ENCODE measurements at places on chromosomes 6 and 20.

DNA sequence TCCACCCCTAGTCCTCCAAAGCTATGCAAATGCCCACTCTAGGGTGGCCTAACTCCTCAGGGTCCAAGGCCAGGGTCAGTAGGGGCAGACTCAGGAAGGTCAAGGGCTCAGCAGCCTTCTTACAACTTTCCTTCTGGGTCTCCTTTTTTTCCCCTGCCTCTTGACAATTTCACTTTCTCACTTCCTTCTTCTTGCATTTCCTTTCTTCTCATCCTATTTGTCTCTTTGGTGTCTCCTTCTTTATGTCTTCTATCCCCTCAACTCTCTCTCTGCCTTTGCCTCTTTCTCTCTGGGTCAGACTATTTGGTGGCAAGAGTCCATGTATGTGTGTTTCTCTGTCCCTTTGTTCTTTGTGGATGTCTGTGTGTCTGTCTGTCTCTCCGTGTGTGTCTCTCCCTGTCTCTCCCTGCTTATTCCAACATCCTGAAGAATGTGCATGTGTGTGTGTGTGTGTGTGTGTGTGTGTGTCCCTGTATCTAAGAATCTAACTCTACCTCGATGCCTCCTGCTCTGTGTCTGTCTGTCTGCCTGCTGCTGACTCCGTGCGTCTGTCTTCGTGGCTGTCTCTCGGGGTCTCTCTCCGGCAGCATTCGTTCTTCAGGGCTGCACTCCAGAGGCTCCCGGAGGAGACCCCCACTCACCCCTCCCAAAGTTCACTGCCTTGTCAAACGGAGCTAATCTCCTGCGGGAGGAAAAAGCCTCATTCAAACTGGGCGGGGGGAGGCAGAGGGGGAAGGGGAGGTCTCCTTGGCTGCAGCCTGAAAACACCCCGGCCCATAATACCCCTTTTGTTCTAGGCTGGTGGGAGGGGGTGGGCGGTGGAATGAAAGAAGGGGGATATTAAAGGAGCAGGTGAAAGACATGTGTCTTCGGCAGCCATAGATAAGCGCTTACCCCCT lies 51.7 kb upstream of the FOXP4 start:
- no peak for DNase-seq

GRCh38 chr6:144737998-144738397 lies 452.9 kb downstream of the UTRN start:
- DNase-seq: no peak

DNA sequence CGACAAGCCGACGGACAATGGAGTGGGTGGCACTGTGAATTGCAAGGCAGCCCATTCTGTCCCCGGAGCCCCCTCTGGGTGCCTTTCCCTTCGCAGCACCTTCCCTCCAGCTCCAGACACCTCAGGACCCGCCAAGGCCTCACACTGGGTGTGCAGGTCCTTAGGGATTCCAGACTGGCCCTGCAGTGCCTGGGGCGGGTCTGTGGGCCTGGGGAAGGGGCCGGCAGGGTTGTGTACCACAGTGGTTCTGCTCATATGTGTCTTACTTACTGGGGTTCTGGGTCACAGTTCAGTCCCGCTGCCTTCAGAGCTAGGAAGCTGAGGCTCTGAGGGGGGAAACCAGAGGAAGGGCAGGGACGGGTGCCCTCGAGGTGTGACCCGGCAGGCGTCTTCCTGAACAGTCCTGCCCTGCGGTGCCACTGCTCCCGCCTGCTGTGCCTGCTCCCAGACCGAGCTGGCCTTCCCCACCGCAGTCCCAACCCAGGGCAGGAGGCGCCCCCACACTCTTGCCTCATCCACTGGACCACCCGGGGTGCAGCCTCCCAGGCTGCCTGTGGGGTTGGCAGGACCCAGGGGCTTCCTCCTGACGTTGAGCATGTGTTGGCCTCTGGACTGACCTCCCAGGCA lies 16.3 kb upstream of the SLCO4A1 start:
- DNase-seq: no peak

- DNase-seq: no peak
Observed at GRCh38 chr6:45477790-45478189, 100.1 kb upstream of the SUPT3H start.

All from renal cortex interstitium (tissue), 15 donors.